ENCODE measurements at places on chromosomes 1 and 21.

DNA sequence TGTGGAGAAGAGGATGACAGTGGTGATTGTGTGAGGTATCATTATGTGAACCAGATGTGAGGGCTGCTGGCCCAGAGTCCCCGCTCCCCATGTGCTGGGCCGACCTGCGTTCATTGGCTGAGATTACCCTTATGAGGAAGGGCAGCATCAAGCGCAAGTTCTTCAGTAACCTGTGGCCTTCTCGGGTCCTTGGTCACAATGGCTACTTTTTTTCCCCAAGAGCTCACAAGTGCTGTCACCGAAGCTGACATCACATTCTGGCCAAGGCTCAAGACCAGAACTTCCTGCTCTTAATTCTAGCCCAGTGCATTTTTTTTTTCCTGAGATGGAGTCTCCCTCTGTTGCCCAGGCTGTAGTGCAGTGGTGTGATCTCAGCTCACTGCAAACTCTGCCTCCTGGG is 262.9 kb downstream of the RHOU start:
- DNase-seq: no peak

DNA sequence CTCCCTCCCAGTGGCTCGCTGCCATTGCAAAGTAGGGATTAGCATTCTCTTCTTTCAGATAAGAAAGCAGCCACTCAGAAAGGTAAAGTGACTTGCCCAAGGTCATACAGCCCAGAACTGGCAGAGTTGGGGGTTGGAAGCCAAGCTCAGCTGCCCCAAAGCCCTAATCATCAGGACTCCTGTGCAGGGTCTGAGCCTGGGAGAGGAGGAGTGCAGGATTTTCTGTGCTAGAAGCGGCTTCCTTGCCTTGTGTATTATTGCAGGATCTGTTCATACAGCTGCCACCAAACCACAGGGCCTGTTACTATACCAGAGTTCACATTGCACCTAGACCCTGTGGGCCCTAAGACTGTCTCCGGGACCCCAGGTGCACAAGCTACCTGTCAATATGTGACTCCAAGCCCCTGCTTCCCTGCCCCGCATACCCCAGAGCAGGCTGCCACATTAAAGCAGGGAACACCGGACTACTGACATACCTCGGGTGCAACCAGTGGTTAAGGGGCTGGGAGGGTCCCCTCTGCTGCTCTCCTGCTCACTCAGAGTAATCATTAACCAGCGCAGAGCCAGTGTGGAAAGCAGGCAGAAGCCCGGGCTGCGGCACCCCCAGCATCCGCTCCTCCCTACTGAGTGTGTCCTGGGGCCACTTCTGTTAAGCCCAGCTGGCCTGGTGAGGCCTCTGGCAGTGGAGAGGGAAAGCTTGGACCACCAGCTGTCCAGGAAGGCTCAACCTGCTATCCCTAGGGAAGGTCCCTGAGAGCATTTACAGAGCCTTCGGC is 15.8 kb downstream of the HSPG2 start:
- no peak for DNase-seq

- peak; percentile 92 for DNase-seq
Observed at GRCh38 chr1:55310505-55310971, 95.4 kb upstream of the USP24 start.

GRCh38 chr1:1352786-1353388 is 3.7 kb upstream of the DVL1 start:
- DNase-seq: no peak

- DNase-seq: no peak
Observed at GRCh38 chr1:116420417-116421200, 47.6 kb downstream of the ATP1A1 start.

GRCh38 chr1:188188317-188188716 is 1359.6 kb downstream of the PLA2G4A start:
- DNase-seq: no peak

- DNase-seq: no peak
Observed at GRCh38 chr1:177020851-177021589, 143.5 kb downstream of the ASTN1 start.

GRCh38 chr21:44530221-44530902 is 9.6 kb downstream of the KRTAP10-1 start:
- DNase-seq: no peak

- DNase-seq: no peak
Observed at GRCh38 chr1:59350521-59350920, 53.6 kb downstream of the FGGY start.

DNA sequence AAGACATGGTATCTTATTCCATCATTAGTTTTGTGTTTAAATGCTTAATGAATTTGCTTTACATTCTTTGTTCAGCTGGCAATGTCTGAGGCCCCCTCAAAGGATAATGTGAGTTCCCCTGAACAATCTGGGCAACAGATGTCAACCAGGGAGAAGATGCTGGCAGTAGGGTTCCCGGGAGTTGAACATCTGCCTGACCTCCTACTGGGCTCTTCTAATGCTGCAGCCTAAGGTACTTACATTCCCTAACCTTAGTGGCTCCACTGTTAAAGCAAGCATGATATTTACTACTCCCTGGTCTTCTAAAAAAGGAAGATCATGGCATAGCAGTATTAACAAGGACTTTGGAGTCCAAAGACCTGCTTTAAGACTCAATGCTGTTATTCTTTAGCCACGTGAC is 574.9 kb upstream of the NR5A2 start:
- no peak for DNase-seq

GRCh38 chr1:240385985-240386978 is 225.7 kb downstream of the GREM2 start:
- peak; percentile 86 for DNase-seq

DNA sequence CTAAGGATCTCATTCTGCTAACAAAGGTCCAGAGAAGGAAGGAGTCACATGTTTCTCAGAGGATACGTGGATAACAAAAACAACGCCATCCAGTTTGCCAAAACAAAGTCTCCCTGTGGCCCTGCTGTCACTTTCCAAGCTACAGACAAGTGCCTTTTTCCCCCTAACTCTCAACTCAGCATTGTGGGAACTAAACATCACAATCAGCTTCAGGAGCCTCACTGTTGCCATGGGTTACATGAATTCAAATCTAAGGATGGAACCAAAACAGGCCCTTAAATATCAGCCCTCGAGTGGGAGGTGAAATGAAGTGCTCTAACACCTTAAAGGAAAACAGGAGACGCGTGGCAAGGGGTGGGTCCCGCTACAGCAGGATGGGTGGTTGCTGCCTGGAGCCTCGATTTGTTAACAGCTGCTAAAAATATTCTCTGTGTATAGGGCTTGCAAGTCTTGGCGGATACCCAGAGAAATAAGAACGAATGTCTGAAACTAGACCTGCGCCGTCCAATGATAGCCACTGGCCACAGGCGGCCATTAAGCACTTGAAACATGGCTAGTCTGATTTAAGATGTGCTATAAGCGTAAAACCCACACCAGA is 66.4 kb upstream of the SOD1 start:
- no peak for DNase-seq

DNA sequence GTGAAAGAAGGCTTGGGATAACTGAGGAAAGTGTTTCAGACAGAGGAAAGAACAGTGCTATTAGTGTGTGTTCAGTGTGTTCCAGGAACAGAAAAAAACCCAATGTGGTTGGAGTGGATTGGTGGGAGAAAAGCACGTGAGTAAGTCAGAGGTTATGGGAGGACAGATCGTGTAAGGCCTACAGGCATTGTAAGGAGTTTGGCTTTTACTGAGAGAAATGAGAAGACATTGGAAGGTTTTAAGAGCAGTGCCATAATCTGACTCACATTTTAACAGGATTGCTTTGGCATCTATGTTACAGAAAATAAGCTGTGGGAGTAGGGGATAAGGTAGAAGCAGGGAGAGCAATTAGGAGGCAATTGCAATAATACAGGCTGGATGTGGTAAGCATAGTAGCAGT is 4.8 kb downstream of the ARPC5 start:
- DNase-seq: peak; percentile 72

GRCh38 chr21:33169359-33169758 is 60.4 kb upstream of the IFNAR2 start:
- DNase-seq: no peak

DNA sequence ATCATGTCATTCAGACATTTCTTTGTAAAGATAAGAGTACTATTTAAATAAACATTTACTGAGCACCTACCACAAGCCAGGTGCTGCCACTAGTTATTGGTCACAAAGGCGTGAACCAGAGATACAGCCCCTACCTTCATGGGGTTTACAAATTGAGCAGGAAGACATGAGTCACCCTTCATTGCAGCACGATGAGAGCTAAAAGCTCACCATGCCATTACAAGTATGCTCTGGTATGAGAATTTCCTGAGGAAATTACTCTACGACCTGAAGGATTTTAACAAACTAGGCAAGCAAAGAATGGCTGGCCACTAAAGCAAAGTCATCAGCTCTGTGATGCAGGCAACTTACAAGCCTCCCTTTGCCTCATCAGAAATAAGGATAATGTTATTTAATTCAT is 346.8 kb downstream of the BRINP2 start:
- no peak for DNase-seq

DNA sequence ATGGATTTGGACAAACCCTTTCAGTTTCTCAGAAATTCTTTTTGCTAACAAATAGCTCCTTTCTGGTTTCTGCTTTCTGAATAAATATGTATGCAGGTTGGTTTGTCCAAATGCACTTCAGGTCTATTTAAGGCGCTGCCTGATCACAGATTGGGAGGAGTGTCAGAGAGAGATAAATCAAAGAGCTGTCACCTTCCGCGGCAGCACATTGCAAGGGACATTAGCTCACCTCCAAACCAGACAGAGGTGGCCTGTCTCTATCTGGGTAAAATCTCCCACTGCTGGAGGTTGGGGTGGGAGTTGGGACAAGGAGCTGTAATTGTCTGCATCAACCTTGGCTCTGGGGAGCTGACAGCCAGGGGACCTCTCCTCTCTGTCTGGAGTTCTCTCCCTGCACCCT is 25.2 kb downstream of the PRAMEF20 start:
- no peak for DNase-seq

DNA sequence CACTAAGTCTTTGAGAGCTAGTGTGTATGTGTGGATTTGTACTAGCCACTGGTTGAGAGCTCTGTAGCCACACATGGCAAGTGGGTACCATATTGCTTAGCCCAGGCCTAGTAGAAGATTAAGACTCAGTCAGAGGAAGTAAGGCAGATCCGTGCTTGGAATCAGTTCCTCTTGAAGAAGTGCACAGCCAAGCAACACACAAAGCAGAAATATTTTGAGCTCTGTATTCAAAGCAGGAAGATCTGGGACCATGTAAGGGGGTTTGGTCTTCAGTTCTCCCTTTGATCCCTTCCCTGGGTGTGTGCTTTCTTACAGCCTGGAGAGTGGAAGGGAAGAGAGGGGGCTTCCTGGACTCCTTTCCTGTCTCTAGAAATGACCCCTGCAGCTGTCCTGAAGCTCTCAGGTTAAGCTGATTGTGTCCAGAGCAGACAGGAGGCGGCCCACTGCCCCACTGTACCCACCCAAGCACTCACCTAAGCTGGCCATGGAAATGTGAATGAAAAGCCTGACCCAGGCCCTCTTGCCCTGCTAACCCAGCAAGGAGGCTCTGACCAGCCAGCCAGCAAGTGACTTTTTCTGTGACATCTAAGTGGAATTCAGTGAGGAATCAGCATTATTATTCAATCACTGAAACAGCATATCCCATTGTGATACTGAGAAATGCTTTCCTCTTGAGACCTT is 3.6 kb downstream of the ETS2 start:
- DNase-seq: no peak

- no peak for DNase-seq
Observed at GRCh38 chr1:237029240-237029639, 12.7 kb upstream of the RYR2 start.

GRCh38 chr1:174700775-174701174 is 253.0 kb downstream of the GPR52 start:
- peak; percentile 4 for DNase-seq

- DNase-seq: no peak
Observed at GRCh38 chr1:212293579-212293978, 8.4 kb downstream of the PPP2R5A start.
